T-helper 9 cell (primary cell): ENCODE measurements at places on chromosomes 16 and 17.

DNA sequence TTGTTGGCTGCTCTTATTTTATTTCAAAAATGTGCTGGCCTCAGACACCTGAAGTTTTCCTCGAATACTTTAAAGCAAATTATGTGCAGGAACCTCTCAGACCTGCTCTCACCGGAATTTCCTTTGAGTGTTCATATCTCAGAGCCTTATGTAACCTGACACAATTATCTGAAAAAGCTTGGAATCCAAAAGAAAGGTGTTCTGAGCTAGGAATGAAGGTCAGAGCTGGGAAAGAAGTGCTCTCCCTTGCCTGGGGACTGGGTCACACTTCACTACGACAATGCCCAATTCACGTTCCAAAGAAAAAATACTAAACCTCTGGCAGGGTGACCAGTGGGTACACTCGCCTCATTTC lies 6.7 kb upstream of the HSD11B2 start:
- DNase-seq: no peak

DNA sequence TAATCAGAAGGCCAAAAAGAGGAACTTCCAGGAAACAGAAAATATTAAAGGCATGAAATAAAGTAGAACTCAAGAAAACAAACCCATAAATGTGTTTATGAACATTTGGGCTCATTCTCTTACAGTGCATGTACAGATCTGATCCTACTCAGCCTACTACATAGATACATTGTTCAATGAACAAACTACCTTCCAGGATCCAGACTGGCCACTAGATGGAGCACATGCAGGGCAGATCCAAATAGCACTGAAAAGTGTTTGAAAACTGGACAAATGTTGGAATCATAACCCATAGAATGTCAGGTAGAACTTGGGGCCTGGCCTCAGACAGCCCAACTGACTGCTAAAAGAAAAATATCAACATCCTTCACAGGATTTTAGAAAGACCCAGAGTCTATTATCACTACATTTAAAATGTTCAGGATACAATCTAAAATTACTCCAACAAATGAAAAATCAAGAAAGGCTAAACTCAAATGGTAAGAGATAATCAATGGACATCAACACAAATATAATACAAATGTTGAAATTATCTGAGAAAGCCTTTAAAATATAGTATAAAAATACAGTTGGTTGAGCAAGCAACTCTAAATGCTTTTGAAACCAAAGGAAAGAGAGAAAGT lies 122.4 kb upstream of the NUDT7 start:
- no peak for DNase-seq

- DNase-seq: no peak
Observed at GRCh38 chr17:32828822-32829221, 48.1 kb downstream of the MYO1D start.

DNA sequence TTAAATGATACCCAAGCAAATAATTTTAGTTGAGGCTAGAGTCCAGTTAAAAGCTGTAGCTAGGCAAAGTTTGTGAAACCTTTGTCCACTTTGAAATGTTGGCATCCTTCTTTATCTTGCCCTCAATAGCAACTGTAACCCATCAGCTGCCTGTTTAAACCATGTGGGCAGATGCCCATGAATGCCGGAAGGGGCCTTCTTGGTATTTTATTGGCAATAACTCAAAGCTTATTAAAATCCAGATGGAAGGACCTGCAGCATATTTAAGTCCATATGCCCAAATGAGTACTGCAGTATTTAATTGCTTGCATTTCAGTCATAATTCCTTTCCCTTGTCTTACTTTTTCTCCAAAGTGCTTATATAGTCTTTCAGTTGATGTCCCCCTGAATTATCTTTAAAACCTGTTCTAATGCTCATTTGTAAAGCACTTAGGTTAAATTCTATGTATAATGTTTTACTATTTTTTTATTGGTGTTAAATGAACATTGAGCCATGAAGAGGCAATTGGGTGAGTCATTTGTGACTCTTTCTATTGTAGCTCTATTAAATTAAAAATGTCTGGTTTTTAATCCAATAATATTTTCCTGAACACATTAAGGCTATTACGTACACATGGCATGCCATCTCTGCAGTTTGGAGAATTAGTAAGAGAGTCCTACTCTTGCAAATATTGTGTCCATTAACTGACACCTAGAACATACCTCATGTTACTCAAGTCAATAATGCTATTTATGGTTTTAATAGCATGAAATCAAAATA lies 225.3 kb downstream of the KCNJ2 start:
- DNase-seq: no peak

- no peak for DNase-seq
Observed at GRCh38 chr17:67696347-67696746, 21.4 kb upstream of the NOL11 start.

DNA sequence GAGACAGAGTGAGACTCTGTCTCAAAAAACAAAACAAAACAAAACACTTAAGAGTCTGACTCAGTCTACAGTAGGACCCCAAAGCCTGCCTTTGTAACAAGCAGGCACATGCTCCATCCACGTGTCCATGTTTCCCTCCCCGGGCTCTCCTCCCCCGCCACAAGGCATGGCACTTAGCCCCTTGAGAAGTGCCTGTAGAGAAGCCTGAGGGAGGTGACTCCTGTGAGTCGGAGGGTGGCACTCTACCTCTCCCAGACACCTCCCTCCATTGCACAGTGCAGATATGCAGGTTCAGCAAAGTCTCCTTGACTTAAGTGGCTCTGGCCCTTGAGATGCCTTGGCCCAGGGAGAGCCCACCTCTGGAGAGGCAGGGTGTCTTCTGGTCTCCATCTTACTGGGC lies 6.8 kb downstream of the FHOD1 start:
- no peak for DNase-seq
